Left lung (tissue), 14 donors: ENCODE measurements at places on chromosomes 16 and 17. TPM values are rescaled to one million over a fixed set of nuclear protein-coding genes. Genes with fewer than 3 reads are reported as not detected.

The CCDC200 gene
- 16.8 TPM for polyA plus RNA-seq

The TBC1D28 gene
- polyA plus RNA-seq = not detected

The NPIPA8 gene
- 44.8 TPM for polyA plus RNA-seq

The SNX20 gene
- polyA plus RNA-seq = 1.5 TPM

The RHBDF1 gene
- polyA plus RNA-seq = 40.5 TPM

The PIMREG gene
- 76.8 TPM for polyA plus RNA-seq

The PRSS53 gene
- 2.5 TPM for polyA plus RNA-seq

The WRAP53 gene
- 16.0 TPM for polyA plus RNA-seq

The TMEM238L gene
- not detected for polyA plus RNA-seq

The DHRS13 gene
- polyA plus RNA-seq = 7.5 TPM

The GP2 gene
- 0.24 TPM for polyA plus RNA-seq

The KIAA0513 gene
- polyA plus RNA-seq = 7.4 TPM

The FAHD1 gene
- 23.2 TPM for polyA plus RNA-seq

The NRN1L gene
- 1.1 TPM for polyA plus RNA-seq

The INO80E gene
- polyA plus RNA-seq = 59.3 TPM

The ST6GALNAC1 gene
- 2.8 TPM for polyA plus RNA-seq

The SPNS3 gene
- 1.0 TPM for polyA plus RNA-seq

The EXOC3L1 gene
- polyA plus RNA-seq = 8.3 TPM

The MRPL38 gene
- polyA plus RNA-seq = 76.9 TPM

The MT1G gene
- 6.6 TPM for polyA plus RNA-seq
